ENCODE measurements at places on chromosomes 1 and 21.
A peak's percentile ranks its signal among the peaks of the same experiment; 100 is the strongest.

DNA sequence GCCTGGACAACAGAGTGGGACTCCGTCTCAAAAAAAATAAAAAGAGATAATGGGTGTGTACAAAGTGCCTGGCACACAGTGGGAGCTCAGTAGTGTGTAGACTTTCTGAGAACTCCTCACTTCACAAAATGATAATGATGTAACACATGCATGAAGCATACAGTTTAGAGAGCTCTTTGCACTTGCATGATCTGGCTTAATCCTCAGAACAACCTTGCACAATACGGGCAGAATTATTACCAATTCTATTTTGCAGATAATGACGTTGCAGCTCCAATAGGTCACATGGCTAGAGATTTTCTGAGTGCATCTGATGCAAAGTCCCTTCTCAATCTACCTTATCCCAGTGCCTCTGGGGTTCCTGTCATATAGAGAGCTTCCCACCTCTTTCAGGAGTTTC lies 71.4 kb downstream of the CD247 start:
- no peak for DNase-seq

DNA sequence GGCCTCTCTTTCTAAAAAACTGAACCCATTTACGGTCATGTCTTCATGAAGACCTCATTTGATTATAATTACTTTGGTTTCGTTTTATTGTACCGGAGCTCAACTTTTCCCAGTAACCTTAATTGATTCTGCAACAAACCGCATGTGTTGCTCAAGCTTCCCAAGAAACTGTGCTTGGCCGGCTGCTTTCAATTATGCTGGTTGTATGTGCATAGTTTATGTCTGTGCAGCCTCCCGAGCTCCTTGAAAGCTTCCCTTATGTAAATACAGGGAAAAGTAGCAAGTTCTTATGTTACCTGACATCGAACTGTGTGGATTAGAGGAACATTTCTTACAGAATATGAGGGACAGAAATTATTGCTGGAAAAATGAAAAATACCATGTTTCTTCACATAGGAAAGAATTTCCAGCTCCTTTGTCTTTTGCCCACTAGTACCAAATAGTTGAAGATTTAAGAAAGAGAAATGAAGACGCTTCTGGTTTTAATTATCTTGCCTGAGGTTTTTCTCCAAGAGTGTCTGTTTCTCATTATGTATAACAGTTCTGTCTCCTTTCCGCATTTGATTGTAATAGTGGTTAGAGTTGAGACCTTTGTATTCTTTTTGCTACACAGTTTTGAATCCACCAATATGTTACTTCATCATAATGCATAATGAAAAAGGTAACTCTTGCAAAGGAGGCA lies 2.1 kb downstream of the VCAM1 start:
- DNase-seq, result no peak

DNA sequence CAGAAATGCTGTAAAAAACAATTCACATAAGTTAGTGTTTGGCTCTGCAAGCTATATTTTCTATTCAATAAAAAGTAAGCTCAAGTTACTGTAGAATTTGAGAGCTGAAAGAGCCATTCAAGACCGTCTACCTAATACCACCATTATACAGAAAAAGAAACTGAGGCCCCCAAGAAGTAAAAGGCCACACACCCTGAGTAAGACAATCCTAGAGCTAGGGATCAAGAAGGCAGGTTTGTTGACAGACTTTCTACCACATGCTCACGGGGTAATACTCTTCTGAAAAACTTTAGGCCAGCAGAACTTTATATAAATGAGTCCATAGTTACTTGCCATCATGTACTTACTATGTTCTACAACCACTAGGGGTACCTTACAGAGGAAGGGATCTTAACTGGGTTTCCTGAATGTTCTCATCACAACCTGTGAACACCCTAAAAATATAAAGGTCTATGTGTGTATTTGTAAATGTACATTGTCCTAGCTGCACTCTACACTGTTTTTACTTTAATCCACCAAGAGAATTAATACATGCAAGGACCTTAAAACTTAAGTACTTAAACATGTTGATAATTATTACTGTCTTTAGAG lies 2.7 kb downstream of the PSMG1 start:
- DNase-seq, result no peak

- DNase-seq, result no peak
Observed at GRCh38 chr1:13730291-13730690, 30.3 kb downstream of the PRDM2 start.

DNA sequence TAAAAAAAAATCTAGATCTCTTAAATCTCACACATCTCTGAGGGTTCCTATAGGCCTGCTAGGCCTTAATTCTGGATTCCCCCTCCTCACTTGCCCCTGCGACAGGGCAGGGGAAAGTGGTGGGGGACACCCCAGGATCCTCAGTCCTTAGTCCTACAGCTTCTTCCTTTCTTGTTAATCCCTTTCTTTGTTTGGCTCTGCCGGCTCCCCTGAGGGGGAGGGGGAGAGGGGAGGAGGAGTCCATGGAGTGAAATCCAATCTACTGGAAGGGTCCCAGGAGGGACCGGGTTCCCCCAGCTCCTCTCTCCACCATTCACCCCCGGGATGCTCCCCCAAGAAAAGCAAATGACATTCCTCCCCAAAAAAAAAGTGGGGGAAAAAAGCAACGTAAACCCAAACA lies 8.5 kb downstream of the MEX3A start:
- no peak for DNase-seq

GRCh38 chr1:207954104-207954503 lies 43.2 kb upstream of the CD34 start:
- DNase-seq, result no peak

- no peak for DNase-seq
Observed at GRCh38 chr1:88141499-88142074, 542.5 kb upstream of the PKN2 start.

- DNase-seq, result no peak
Observed at GRCh38 chr1:243792401-243792800, 57.6 kb downstream of the AKT3 start.

- no peak for DNase-seq
Observed at GRCh38 chr1:173052681-173053196, 2.0 kb upstream of the TNFSF18 start.

- no peak for DNase-seq
Observed at GRCh38 chr1:113917400-113918082, 11.6 kb upstream of the HIPK1 start.

- DNase-seq, result no peak
Observed at GRCh38 chr21:37259426-37259825, 7.7 kb downstream of the VPS26C start.

DNA sequence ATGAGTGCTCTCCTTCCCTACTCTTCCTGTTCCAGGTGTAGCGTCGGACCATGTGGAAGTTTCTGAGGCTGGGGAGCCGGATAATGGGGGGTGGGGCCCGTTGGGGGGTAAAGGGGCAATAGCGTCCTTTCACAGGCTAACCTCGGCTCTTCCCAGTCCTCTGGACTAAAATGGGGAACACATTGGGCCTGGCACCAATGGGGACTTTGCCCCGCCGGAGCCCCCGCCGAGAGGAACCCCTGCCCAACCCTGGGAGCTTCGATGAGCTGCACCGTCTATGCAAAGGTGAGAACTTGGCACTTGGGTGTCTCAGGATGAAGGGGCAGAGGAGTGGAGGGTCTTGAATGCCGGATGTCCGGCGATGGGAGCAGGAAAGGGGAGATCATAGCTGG lies 456 bp downstream of the TOMM40L start:
- DNase-seq, result no peak

GRCh38 chr1:160779626-160780397 lies 16.2 kb upstream of the LY9 start:
- no peak for DNase-seq

GRCh38 chr1:205091043-205091740 lies 6.9 kb upstream of the TMEM81 start:
- no peak for DNase-seq

- no peak for DNase-seq
Observed at GRCh38 chr1:18752409-18752808, 107.1 kb downstream of the TAS1R2 start.

DNA sequence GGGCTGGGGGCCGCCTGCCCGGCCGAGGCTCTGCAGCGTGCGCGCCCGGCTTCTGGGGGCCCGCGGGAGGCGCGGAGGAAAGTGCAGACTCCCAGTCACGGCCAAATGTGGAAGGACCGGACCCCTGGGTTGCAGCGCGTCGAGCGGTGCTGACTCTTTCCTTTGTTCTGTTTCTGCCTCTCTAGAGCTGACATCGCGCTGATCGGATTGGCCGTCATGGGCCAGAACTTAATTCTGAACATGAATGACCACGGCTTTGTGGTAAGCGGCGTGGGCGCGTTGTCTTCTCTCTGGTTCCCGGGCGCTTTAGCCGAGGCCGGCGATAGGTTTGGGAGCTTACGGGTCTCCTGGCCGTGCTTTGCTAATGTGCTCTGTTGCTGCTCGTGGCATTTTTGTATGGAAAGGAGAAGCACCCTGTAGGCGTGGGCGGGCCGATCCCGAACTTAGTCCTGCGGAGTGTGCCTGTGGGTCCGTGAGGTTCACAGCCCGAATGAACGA lies 629 bp downstream of the PGD start:
- DNase-seq, result peak; percentile 1

GRCh38 chr1:7418442-7419080 lies 352.5 kb upstream of the VAMP3 start:
- DNase-seq, result no peak

- DNase-seq, result no peak
Observed at GRCh38 chr1:192506741-192507155, 68.8 kb upstream of the RGS1 start.

DNA sequence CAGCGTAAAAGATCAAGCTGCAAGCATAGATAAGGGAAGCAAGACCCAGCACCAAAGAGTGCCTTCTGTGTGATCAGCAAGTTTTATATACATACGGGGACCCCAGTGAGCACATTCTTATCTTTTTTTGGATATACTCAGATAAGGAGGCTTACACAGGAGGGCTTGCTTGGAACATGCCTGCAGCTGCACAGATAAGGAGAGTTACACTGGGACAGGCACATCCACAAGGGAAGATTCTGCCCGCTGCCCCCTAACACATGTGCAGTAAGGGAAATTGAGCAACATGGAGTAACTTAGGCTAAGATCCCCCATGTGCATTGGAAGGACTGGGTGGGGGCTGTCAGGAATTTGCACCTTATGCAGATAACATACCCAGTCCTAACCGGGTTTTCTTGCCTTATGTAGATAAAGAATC lies 1334.8 kb downstream of the MRPL39 start:
- no peak for DNase-seq

DNA sequence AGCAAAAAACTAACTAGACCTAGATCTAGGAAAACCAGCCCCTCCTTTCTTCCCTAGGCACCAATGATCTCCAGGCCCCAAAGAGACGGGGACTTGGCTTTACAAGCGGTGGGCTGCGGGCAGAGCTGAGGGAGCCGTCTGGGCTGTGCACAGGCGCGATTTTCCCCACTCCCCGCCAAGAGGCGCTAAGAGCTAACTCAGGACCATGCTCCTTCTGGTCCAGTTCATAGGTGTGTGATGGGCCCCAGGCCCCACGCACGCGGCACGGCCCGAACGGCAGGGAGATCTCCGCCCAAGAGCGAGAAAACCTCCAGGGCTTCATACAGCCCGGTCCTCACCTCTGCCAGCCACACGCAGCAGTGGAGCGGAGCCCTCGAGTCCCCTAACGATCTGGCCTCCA lies 7.5 kb upstream of the GPR153 start:
- DNase-seq, result no peak

DNA sequence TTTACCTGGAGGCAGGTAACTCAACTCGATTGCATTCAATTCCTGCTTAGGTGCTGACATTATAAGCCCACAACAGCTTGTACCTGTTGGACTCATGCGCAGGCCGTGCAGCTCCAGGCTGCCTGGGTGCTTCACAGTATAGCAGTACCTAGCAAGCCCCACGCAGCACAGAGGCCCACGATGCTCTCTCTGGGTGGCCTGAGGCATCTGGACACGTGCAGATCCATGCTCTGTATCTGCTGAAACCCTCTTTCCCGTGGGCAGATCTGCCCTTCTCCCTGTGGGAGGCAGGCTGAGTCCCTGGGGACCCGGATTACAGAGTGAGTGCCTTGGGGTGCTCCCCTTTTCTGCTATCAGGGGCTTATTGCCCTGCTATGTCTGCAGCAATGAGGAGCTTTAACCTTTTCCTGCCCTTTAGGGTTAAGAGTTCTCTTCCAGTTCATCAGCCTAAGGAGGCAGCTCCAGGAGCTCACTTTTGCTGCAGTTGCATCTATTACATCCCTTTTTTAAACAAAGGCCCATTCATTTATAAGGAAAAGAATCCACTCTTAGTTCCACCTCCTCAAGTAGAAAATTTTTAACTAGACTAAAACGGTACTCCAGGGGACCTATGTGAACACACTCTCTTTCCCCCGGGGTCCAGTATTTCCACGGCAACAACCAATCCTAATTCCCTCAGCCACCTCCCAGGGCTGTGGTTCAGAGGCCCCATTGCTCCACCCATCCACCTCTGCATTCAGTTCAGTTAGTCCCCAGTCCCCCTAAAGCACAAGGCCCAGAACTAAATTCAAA lies 19.3 kb downstream of the ITPKB start:
- no peak for DNase-seq

DNA sequence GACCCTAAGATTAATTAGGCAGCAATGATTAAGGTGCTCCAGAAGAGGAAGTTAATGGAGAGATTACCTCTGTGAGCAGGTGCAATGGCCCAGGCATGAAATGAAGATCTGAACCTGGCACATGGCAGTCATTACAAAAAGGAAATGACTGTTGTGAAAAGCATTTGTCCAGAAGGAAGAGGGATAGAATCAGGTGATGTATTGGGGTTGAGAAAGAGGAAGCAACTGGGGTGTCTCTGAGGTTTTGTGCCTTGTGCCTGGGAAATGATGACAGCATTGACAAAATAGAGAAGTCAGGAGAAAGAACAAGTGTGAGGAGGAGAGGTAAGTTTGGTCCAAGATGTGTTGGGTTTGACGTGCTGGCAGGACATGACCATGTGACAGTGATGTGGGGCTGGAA lies 5.6 kb downstream of the CRCT1 start:
- DNase-seq, result no peak

- no peak for DNase-seq
Observed at GRCh38 chr1:42335809-42336518, 929 bp upstream of the FOXJ3 start.

- no peak for DNase-seq
Observed at GRCh38 chr1:167095368-167095767, 1.5 kb downstream of the STYXL2 start.

GRCh38 chr1:76264642-76265041 lies 190.1 kb downstream of the ST6GALNAC3 start:
- no peak for DNase-seq

- DNase-seq, result no peak
Observed at GRCh38 chr1:162036163-162036562, 12.5 kb upstream of the OLFML2B start.

DNA sequence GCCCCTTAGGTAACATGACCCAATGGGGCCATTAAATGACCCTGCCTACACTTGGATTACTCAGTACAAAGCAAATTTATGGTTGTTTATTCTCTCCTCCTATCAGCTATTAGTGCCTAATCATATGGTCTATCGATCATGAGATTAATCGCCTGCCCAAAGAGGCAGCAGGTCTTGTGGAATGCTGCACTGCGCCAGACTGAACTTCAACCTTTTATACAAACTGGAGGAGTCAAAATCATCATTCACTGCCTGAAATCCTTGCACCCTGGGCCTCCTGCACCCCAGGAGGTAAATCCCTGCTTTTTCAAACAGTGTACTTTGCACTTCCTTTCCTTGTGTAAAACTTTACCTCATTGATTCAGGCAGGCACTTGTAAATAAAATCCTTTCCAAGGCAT lies 69.7 kb downstream of the NFIA start:
- no peak for DNase-seq

GRCh38 chr1:29708796-29709703 lies 472.7 kb downstream of the PTPRU start:
- no peak for DNase-seq

Measured in activated effector memory CD4-positive, alpha-beta T cell treated with Interleukin-2 at 50 U/mL for 16 hours (primary cell).